ENCODE measurements at places on chromosomes 3 and 15.

GRCh38 chr3:39463269-39463668 lies 4.2 kb upstream of the MOBP start:
- DNase-seq: no peak

DNA sequence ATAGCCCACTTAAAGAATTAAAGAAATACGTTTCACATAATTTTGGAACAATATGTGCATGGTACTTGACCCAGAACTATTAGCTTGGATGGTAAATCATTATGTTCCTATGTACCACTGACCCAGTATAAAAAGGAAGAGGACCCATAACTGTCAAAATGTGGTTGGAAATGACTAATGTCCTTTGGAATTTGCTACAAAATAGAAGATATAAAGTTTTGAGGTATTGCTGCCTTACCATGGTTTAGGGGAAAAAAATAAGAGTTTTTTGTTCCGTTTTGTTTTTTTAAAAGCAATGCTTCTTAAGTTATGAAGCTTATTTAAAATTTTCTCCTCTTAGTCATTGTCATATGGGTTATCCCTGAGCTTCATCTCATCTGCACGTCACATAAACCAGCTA lies 15.8 kb upstream of the TFDP2 start:
- DNase-seq: no peak

GRCh38 chr15:65305150-65305758 lies 777 bp downstream of the RNU5B-1 start:
- no peak for DNase-seq

GRCh38 chr3:123110976-123111615 lies 44.3 kb downstream of the PDIA5 start:
- no peak for DNase-seq

DNA sequence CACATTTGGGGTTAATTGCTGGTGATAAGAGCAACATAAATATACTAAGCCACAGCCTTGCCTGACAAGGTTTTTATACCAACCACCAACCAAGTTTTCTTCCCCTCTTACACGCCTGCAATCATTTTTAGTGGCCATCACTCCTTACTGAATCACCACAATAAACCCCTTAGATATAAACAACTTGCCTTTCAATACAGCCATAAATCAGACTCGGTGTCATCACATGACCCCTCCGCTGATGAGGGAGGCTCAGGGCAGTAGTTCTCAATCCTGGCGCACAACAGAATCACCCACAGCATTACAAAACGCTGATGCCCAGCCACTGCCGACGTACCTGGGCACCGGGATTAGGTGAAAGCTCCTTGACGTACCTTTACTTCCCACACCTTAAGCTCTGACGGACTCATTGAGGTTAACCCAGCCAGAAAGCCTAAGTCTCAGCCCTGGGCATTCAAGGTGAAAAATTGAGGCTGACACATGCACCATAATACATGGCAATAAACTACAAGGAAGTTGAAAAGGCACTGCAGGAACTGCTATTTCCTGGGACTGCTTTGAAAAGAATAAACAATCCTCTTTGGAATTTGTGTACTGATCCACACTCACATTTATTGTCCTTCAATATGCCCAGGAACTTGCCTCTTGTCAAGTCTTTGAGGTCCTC lies 17.1 kb downstream of the ADCY5 start:
- DNase-seq: no peak

- no peak for DNase-seq
Measured at GRCh38 chr3:28637742-28638141, 289.1 kb upstream of the AZI2 start.

- DNase-seq: no peak
Measured at GRCh38 chr3:156787001-156787400, 39.2 kb upstream of the LEKR1 start.

DNA sequence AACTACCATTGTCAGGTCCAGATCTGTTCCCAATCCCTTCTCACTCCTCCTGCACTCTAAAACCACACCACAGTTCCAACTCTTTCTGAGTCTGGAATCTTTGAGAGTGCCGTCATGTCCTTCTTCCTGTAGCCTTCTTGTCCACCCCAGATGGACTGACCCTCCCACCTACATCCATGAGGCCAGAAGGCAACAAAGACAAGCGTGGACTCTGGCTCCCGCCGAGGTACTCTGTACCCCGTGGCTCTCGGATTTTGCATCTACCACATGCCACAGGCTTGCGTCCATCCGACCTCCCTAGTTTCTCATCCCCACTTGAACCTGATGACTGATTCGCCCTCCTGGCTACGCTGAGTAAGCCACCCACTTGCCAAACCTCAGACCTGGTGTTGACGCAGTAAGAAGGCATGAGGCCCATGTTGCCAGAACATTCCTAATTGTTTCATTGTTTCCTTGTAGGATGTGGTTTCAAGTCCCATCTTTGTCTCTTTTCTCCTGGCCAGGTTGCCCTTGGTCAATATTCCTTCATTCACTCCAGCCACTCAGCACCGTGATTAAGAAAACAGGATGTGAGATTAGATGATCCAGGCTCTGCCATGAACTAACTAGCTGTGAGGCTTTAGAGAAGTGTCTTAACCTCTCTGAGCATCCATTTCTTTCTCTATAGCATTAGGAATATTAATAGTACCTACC lies 1.1 kb upstream of the ZBTB38 start:
- no peak for DNase-seq

- no peak for DNase-seq
Measured at GRCh38 chr3:71360764-71361163, 222.8 kb downstream of the FOXP1 start.

DNA sequence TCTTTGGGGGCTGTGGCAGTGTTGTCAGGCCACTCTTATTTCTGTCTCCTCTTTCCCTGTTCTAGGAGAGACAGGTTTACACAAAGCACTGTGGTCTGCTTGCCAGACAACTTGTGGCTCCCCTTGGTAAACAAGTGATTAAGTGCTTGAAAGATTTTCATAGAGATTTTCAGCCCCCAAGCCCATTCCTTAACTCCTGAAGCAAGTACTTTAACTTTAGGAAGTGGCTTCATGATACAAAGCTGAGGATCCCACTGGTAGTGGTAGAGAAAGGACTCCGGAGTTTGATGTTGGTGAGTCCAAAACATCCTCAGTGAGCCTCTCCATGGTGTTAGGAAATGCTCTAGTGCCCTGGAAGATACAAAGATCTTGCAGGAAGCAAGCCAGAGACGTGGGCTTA lies 12.0 kb downstream of the ZBTB38 start:
- no peak for DNase-seq

- DNase-seq: no peak
Measured at GRCh38 chr3:113575206-113575605, 42.9 kb downstream of the SIDT1 start.

DNA sequence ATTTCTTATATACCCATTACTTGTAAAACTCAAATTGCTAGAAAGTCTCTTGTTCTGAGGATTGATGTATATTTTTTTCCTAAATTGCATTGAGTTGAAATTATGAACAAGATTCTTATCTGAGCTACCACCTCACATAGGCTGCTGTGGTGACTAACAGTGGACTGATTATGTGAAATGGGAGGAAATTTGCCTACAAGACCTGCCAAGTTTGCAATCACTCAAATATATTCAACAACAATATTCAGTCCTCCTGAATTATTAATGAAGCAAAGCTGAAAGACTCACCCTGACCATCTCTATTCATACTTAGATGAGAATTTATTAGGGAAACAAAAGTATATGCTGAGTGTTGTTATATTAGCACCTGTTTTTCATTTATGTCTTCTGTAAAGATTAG lies 412.6 kb upstream of the SEMA6D start:
- DNase-seq: no peak

DNA sequence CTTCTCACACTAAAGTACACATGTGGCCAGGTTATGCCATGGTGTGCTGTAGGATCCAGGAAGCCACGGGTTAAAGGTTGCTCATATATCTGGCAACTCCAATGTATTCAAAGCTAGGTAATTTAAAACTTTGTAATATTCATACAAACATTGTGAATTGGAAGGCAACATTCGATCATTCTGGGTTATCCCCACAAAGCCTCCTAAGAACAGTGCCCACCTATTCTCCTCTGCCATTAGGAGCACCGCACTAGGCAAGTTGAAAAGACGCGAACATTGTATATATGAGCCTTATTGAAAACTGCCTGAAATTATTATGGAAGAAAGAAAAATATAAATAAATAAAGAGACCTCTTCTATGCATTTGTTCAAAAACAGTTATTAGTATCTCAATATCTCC lies 228.2 kb downstream of the IGSF11 start:
- no peak for DNase-seq

GRCh38 chr15:54810031-54810430 lies 386.7 kb downstream of the RSL24D1 start:
- DNase-seq: no peak

DNA sequence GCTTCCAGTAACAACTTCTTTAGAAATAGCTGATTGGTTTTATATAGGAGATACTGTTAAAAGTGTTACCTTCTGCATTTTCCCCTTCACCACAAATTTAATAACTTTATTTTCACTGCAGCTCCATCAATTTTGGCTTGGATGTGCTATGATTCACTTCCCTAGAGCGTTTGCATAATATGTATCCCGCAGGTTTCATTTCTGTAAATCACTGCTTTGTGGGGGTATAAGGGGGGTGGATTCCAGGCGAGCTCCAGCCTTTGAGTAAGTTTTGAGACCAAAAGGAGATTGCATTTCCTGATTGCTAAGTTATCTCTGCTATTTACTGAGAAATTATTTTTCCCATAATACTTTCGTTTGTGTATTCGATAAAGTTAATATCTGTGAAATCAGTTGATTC lies 232.6 kb downstream of the TBL1XR1 start:
- DNase-seq: no peak

DNA sequence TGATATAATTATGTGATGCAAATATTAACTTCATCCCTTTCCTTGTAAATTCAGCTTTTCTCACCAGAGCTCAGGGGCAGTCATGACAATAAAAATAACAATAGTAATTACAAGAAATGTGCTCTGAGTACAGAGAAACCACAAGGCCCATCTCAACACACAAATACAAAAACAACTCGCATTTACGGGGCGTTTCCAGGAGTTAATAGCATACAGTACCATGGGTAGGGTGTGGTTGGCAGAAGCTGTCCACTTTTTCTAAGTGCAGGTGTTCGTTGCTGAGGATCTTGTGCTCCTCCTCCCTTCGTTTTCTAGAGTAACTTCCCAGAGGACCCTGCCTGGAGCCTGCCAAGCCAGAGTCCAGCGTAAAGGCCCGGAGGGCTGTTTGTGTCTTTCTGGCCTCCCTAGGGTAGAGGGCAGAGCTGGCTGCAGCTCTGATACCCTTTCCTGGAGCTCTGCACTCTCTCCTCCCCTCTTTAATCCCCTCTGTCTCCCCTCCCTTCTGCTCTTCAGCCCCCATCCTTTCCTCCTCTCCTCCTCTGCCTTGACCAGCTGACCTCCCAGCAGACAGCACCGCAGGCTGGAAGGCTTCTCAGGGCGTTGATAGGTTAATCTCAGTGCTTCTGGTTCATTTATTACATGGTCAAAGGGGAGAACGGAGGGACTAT lies 11.4 kb downstream of the SEMA3G start:
- no peak for DNase-seq

DNA sequence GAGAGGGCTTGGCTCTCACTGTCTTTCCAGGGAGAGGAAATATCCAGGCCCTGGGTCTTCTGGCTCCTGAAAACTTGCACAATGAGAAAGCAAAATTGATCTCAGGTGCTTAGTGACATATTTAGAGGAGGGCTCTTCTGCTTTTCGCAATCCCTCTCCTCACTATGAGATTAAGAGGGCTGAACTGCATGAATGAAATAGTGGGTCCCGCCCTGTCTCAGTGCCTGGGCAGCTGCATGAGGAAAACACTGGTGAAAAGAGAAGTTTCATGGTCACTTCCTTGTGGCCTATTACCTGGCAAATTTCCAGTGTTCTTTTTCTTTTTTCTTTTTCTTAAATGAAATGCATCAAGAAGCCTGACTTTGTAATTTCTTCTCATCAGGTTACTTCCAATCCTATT lies 73.5 kb downstream of the TRAK1 start:
- DNase-seq: no peak

DNA sequence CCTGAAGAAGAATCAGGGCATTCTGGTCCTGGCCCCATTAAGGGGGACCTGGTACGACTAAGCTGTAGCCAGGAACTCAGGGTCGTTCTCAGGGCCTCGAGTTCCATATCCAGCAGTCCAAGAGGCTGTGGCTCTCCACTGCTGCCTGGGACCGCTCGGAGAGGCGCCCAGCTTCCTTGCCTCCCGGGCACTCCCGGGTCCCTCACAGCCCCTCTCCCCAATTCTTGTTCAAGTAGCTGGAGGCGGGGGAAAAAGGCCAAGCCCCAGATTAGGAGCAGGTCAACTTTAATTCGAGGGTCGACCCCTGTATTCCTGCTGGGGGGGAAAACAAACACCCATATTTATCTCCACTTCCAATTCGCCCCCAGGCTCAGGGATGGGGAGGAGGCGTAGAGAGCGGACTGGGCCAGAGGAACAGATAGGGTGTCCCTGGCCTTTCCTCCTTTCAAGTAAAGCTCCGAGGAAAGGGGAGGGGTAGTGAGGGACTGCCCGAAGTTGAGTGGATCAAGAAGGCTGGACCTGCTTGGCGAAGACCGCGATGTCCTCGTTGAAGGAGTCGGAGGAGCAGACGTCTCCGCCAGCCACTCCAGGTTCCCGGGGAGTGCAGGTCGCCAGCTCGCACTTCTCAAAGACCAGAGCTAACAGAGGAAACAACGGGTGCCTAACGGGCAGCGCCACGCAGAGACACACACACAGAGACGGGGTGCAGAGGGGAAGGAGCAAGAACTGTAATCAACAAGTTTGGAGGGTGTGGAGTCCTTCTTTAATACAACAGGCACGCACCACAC lies 4.4 kb downstream of the MEIS2 start:
- DNase-seq: no peak

- DNase-seq: no peak
Measured at GRCh38 chr3:65483480-65483879, 555.2 kb downstream of the MAGI1 start.

DNA sequence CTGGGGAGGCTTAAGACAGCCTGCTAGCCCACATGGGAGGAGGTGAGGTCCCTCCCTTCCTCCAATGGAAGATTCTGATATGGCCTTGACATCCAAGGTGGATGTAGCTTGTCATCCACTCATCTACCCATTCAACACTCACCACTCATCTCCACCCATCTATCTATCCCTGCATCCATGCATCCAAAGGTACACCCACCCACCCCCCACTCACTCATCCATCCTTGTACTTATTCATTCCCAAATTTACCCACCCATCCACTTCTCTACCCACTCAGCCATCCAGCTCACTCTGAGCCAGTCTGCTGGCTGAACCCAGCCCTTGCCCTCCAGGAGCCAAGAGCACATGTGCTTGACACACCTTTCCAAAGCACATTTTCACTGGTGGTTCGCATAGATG lies 189.7 kb downstream of the TLE3 start:
- DNase-seq: no peak

GRCh38 chr3:36653095-36653494 lies 111.3 kb downstream of the DCLK3 start:
- DNase-seq: no peak

DNA sequence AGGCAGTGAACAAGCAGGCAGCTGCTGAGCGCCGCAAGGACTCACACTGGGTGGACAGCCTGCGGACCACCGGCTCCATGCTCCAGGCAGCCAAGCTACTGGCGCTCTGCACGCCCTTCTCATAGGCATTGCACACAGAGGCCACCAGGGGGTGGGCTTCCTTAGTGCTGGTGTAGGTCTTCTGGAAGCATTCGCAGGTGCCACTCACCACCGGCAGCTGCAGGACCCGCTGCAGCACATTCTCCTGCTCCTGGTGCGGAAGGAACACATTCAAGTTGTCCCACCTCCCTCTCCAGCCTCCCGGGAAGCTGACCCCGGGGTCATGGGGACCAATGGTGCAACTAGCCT lies 6.0 kb downstream of the PLIN1 start:
- DNase-seq: peak; percentile 81

- no peak for DNase-seq
Measured at GRCh38 chr3:169466990-169467389, 196.5 kb downstream of the MECOM start.

Data from SHP77 (cell line).